A549 treated with RU486 at 1 μM for 4 hours (cell line): ENCODE measurements at places on chromosomes 5 and 9. TPM values are rescaled to one million over a fixed set of nuclear protein-coding genes. Genes with fewer than 3 reads are reported as not detected.

EQTN gene
- not detected in 5 replicates for total RNA-seq

MELK gene
- total RNA-seq, result 57.1 to 85.5 TPM (median 75.8 TPM) in 5 replicates

SLC25A46 gene
- 14.7 to 33.5 TPM (median 32.5 TPM) in 5 replicates for total RNA-seq

SLCO4C1 gene
- total RNA-seq, result 0.01 TPM in 1 of 5 replicates, not detected in the others

CAPSL gene
- not detected in 5 replicates for total RNA-seq

PRDM9 gene
- total RNA-seq, result not detected in 5 replicates

UIMC1 gene
- 42.3 to 48.4 TPM (median 43.8 TPM) in 5 replicates for total RNA-seq

C7 gene
- total RNA-seq, result not detected in 5 replicates

PDGFRB gene
- total RNA-seq, result 0.10 to 1.5 TPM (median 0.17 TPM) in 5 replicates

RNF183 gene
- total RNA-seq, result 0.09 to 0.15 TPM in 2 of 5 replicates, not detected in the others

HDHD3 gene
- 19.4 to 26.8 TPM (median 24.6 TPM) in 5 replicates for total RNA-seq

NUTM2F gene
- total RNA-seq, result not detected in 5 replicates

FGD3 gene
- total RNA-seq, result 0.09 to 0.24 TPM (median 0.18 TPM) in 5 replicates

WNT8A gene
- not detected in 5 replicates for total RNA-seq
